NCI-H2081 treated with DMSO at 0.1 percent for 48 hours (cell line): ENCODE measurements at places on chromosomes 1 and 21.

DNA sequence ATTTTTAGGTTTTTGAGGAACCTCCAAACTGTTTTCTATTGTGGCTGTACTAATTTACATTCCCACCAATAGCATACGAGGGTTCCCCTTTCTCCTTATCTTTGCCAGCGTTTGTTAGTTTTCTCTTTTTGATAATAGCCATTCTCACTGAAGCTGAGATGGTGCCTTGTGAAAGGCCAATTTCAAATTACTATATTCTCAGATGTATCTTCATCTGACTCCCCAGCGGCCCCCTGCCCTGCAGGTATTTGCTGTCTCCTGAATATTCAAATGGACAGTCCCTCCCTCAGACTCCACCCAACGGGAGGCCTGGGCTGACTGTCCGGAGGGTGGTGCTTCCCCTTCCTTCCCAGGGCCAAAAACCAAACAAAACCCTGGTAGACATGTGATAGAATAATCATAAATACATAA, 33.5 kb upstream of the TARBP1 start:
- no peak for DNase-seq

DNA sequence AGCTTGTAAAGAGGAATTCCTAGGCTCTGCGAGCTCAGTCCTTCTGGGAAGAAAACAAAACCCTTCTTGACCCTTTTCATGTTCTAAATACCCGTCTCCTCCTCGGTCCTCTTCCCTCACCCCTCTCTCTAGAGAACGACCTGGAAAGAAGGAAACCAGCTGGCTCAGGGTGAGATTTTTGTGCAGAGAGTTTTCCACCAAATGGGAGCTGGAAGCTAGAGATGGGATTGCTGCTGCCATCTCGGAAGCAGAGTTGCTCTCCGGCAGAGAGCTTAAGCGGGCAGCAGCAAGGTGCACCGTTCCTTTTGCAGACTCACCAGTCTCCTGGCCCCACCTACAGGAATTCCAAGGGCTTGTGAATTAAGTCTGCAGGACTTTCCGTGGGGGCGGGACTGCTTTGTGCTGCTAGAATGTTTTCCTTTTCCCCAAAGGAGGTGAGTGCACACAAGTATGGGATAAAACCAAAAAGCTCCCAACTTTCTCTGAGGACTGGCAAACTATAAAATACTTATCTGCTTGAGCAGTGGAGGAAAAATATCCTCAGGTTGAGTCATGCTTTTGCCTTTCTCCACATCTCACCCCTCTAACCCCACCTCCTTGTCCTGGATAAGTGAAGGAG, 29.1 kb upstream of the KIAA0040 start:
- DNase-seq, result no peak

GRCh38 chr1:106793651-106794050, 262.8 kb upstream of the PRMT6 start:
- DNase-seq, result no peak

- DNase-seq, result no peak
These were observed at the start of gene TAS1R1 for GRCh38 chr1:6554907-6555778. TSS of gene TAS1R1 (plus strand) at chr1:6555307. CDS start at chr1:6555374, 67 bp downstream.

GRCh38 chr1:92398519-92398918, 88.2 kb downstream of the GFI1 start:
- DNase-seq, result no peak

GRCh38 chr1:153251562-153251961, 7.9 kb upstream of the LORICRIN start:
- DNase-seq, result no peak

DNA sequence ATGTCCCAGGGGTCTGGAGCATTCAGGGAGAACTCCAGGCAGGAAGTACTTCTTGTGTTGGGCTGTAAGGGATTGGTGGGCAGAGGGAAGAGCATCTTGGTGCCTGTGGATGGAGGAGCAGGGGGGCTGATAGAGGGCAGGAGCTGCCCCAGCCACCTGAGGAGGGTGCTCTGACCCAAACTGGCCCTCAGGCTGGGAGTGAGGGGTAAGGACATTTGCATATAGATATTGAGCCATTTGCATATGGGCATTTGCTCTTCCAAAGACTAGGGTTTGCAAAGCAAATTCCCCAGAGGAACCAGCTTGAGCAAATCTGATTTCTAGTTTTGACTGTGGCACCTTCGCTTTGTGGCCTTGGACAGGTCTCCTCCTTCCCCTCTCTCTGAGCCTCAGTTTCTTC, 18.2 kb downstream of the ZNF362 start:
- DNase-seq, result no peak

- DNase-seq, result no peak
These were observed 106.9 kb upstream of the LYPLAL1 start for GRCh38 chr1:219066631-219067349.

GRCh38 chr1:1088801-1089680, 14.9 kb upstream of the RNF223 start:
- no peak for DNase-seq

GRCh38 chr1:191953526-191953925, 204.7 kb upstream of the RGS18 start:
- DNase-seq, result no peak

DNA sequence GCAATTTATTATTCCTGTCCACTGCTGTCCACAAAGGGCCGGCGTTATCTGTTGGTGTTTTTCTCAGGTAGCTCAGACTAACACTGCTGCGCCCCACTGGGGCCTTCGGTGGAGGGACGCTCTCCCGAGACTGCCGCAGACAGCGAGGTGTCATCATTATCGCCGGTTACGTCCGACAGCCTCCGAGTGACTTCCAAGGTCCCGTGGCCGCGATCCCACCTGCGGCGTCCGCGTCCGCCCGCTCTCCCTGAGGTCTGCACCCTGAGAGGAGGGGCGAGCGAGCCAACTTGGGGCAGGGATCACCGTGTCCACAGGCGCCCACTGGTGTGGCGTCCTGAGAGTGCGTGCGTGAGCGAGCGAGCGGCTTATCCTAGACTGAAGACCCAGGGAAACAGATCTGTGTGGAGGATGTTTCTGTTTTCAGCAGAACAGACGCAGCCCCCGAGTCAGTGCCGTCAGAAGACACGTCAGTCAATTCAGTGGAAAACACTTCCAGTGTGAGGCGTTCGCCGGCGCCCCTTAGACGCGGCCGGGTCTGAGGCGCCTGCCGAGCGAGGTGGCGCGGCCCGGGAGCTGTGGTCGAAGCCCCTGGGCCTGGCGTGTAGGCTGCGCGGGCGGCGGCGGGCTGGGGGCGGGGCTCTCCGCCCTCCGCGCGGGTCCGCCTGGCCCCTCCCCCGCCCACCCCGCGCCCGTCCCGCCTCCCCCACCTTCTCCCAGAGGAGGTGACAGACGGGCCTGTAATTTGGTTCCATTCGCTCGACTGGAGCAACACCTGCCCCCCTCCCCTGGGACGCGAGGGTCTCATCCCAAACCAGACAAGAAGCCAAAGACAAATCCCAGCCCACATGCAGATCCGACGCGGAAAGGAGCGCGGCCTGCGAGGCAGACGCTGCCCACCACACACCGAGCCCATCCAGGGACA, 12.6 kb downstream of the NHLH2 start:
- DNase-seq, result no peak

- no peak for DNase-seq
These were observed 193.9 kb downstream of the DAB1 start for GRCh38 chr1:57229998-57230397.

GRCh38 chr1:109807822-109808680, 44.3 kb upstream of the EPS8L3 start:
- no peak for DNase-seq

GRCh38 chr1:58162952-58163550, 383.5 kb downstream of the OMA1 start:
- DNase-seq, result peak; percentile 15

DNA sequence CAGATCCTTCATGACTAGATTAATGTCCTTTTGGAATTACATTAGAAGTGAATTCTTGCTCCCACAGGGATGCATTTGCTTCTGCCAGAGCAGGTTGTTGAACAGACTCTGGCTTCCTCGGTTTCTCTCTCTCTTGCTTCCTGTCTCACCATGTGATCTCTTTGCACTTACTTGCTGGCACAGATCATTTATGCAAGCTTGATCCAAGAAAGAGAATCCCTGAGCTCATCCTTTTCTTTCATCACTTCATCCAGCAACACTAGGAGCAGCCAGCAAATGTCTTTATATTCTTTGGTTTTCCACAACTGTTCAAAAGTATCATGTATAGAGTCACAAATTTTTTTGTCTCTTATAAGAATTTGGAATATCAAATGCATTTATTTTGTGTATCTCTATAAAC, 313.5 kb downstream of the ZNF326 start:
- no peak for DNase-seq

DNA sequence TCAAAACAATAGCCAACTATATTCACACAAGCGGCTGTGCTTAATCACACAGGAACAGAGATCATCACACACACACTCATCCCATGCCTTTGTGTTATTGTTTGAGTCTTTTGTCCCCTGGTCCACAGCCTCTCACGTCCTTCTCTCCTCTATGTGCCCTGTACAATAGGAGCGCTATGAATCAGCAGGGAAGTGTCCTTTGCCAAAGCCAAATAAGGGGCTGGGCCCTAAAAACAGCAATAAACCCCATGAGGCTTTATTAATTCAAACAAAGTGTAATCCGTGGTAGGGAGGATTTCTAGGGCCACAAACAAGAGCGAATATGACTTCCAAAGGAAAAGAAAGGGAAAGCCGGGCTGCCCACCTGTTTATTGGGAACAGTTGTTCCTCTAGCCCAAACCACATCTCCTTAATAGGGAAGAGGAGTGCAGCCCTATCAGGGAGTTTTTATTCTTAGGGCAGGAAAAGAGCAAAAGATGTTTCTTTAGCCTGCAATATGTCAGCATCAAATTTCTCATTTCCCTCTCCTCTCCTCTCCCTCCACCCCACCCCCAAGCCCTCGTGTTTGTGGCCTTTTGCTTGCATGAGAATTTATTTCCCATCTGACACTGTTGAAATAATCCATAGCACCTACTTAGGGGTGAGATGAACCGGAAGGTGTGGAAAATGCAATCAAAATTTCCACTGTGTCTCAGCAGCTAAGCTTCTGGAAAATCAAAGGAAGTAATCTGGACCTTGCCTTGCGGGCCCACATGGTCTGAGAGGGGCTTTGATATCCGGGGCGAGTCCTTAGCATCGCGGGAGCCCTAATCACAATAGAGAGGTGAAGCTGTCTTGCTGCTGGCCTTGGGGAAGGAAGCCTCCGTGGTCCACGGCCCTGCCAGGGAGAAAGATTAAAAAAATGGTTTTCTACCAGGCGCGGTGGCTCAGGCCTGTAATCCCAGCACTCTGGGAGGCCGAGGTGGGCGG, 45.3 kb upstream of the ITPKB start:
- peak; percentile 62 for DNase-seq
